ENCODE measurements at places on chromosomes 5 and 9.

DNA sequence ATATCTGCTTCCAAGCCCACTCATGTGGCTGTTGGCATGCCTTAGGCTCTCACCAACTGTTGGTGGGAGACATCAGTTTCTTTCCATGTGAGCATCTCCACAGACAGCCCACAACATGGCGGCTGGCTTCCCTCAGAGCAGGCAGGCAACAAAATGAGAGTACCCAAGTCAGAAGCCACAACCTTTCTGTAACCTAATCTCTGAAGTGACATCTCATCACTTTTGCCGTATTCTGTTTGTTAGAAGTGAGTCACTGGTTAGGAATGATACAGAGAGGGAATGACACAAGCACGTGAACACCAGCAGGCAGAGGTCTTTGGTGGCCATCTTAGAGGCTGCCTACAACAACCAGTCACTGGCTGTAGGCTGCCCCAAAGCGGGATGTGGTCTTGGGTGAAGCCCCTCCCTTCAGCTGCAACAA, 88.6 kb upstream of the RASGRF2 start:
- DNase-seq: no peak

DNA sequence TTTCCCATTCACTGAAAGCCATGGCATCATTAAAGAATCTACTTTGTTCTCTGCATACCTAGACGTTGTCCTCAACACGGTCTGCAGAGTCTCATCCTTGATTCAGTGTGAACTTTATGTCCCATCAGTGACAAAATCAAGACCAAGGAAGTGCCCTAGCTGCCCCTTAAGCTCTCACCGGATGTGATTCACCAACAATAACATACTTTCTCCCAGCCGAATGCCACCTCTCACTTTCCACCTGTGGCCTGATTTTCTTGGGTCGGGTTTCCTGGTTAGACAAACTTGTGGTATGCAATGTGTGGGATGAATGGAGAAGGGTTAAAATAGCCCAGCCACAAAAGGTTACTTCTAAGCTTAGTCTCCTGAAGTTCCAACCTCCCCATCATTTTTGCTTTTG, 145.3 kb upstream of the PAPPA start:
- DNase-seq: no peak

GRCh38 chr5:54249210-54250028, 61.0 kb downstream of the ARL15 start:
- DNase-seq: peak; percentile 82

DNA sequence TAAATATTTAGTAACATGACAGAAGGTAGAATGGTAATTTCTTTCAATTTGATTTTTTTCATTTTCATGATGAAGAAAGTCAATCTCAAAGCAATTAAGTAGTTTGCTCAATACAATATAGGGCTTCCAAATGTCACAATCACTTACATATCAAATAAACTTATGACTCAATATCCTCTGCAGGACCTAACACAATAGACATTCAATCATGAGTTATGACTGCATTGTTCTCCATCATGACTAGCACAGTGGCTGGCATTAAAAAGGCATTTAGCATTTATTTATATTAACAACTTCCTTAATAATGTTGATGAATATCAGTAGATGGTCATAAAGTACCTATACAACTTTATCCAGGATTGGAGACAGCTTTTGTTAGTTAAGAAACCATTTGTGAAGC, 1499.6 kb downstream of the EFNA5 start:
- DNase-seq: no peak

DNA sequence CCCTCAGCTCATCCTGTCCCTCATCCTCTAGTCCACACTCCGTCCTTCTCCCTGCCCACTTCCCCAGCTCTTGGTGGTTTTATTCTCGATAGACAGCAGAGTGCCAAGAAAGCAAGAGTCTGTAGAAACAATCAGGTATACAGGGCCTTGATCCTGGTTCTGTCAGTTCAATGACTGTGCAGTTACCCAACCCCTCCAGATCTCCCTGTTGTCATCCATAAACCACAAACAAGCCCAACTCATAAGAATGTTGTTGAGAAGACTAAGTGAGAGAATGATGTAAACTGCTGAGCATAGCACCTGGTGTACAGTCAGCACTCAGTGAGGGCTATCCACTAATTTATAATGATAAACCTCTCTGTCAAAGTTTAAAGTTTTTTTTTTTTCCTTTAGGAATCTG, 31.3 kb downstream of the ISL1 start:
- DNase-seq: no peak
